Smooth muscle cell of the pulmonary artery (primary cell): ENCODE measurements at places on chromosomes 5 and 9. TPM values are rescaled to one million over a fixed set of nuclear protein-coding genes. Genes with fewer than 3 reads are reported as not detected.

ST8SIA4 gene
- 0.30 and 1.1 TPM in 2 replicates for total RNA-seq

ADAMTSL2 gene
- total RNA-seq: 2.0 and 10.6 TPM in 2 replicates

TMEM171 gene
- total RNA-seq: 1.2 and 1.3 TPM in 2 replicates

IL5 gene
- total RNA-seq: not detected in 2 replicates

GALNT12 gene
- 8.7 and 14.0 TPM in 2 replicates for total RNA-seq

MED22 gene
- 18.7 and 25.5 TPM in 2 replicates for total RNA-seq

SREK1 gene
- total RNA-seq: 66.4 and 73.6 TPM in 2 replicates

SURF6 gene
- total RNA-seq: 9.2 and 12.0 TPM in 2 replicates

SLC36A2 gene
- total RNA-seq: not detected in 2 replicates

CXXC5 gene
- 125 and 200 TPM in 2 replicates for total RNA-seq

IFNK gene
- not detected in 2 replicates for total RNA-seq

CATSPER3 gene
- 0.10 and 0.13 TPM in 2 replicates for total RNA-seq

BTNL8 gene
- total RNA-seq: not detected in 2 replicates

GARIN3 gene
- total RNA-seq: not detected in 2 replicates

PCDHB9 gene
- total RNA-seq: 0.40 and 0.59 TPM in 2 replicates

CAVIN4 gene
- total RNA-seq: 1.6 TPM in 2 replicates

IRX4 gene
- total RNA-seq: not detected in 2 replicates

ADAMTS12 gene
- total RNA-seq: 27.1 and 49.7 TPM in 2 replicates

ZNF879 gene
- total RNA-seq: 4.1 and 4.6 TPM in 2 replicates

GDF9 gene
- 0.26 TPM in 2 replicates for total RNA-seq

ATG12 gene
- total RNA-seq: 49.6 and 61.6 TPM in 2 replicates

HAVCR1 gene
- not detected in 2 replicates for total RNA-seq

PCA3 gene
- 0.07 and 0.13 TPM in 2 replicates for total RNA-seq

SCGB3A2 gene
- total RNA-seq: not detected in 2 replicates

PCDHA13 gene
- total RNA-seq: 0.10 and 0.20 TPM in 2 replicates
